Ecto neural progenitor cell (in vitro differentiated cells): ENCODE measurements at places on chromosomes 5 and 9.

DNA sequence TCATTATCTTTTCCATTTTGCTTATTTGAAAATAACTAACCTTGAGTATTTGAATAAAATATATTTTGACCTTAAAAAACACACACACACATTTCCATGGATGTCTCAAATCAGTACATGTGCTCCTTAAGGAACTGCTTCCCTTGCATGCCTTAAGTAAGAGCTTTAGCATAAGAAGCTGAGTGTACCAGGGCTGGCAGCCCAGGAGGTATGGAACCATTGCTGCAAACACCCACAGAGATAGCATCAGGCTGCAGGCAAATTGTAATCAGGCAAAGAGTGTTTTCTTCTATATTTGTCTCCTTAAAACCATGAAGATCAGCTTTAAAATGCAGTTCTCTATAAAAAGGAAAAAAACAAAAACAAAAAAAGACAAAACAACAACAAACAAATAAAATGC is 160.6 kb downstream of the PLK2 start:
- DNase-seq: no peak

DNA sequence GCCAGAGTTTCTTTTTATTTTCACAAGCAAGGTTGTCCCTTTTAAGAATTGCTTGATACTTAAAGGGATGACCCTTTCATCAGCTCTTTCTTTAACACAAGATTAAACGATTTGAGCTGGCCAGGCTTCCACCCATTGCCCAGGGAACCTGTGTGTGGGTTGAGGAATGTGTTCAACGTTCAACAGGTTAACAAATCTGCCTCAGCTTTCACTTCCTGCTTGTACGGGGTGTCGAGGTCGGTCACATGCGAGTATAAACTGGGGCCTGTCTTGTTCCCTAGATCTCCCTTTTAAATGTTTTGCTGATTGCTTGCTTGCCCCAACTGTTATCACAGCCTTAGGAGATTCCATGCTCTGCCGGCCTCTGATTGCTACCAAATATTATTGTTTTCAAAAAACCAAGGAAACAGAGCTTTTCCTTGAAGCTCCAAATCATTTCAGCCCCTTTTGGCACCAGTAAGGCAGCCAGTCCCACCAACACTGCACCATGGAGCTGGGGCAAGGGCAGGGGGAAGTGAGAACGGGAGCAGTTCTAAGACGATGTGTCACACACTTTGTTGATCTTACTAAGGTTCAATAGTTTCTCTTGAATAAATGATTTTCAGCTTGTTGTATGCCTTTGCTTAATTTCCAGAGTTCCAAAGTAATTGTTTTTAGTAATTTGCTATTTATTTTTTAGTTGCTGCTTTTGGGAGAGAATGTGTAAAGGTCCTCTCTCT is 10.7 kb upstream of the CLK4 start:
- DNase-seq: no peak

GRCh38 chr5:83471405-83472212 is at the start of gene VCAN:
TSS of gene VCAN (plus strand) at chr5:83471744. CDS start at chr5:83483519, 11,775 bp downstream.
- peak; percentile 80 for DNase-seq

DNA sequence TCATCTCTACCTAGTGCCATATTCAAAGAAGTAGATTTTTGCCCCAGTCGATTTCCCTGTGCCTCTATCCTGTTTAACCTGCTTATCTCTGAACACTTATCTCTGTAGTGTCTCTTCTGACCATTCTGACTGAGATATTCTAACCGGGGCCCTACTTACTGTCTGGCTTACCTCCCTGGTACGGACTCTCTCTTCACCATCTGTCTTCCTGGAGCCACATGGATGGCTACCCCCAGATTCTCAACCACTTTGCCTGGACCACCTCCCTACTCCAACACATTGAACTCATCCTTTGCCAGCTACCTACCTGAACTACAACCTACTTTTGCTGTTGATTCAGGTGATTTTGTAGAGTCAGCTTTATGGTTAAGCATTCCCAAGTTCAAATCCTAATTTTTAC is 397.4 kb upstream of the SLC24A2 start:
- no peak for DNase-seq

- DNase-seq: no peak
Observed at GRCh38 chr9:28770226-28770625, 1196.9 kb upstream of the C9orf72 start.

GRCh38 chr5:142404046-142404477 is 79.2 kb upstream of the SPRY4 start:
- DNase-seq: no peak

DNA sequence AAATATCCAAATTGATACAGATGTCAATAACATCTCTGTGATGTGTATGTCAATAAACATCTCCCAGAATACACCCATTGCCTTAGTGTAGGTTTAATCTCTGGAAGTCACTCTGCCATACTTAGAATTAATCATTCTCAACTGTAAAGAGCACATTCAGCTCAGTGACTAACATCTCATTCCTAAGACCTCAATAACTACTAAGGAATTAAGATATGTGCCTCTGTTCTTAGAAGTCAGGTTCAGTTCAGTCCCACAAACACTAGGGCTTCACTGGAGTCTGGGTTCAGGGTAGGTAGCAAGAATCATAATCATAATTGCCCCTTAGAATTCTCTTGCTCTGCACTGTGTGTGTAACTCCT is 31.7 kb downstream of the UGCG start:
- no peak for DNase-seq

GRCh38 chr5:151126199-151126645 is 31.4 kb downstream of the ANXA6 start:
- peak; percentile 91 for DNase-seq

GRCh38 chr5:80798633-80799032 is 143.8 kb upstream of the DHFR start:
- no peak for DNase-seq

- no peak for DNase-seq
Observed at GRCh38 chr9:87310827-87311523, 186.7 kb upstream of the DAPK1 start.

DNA sequence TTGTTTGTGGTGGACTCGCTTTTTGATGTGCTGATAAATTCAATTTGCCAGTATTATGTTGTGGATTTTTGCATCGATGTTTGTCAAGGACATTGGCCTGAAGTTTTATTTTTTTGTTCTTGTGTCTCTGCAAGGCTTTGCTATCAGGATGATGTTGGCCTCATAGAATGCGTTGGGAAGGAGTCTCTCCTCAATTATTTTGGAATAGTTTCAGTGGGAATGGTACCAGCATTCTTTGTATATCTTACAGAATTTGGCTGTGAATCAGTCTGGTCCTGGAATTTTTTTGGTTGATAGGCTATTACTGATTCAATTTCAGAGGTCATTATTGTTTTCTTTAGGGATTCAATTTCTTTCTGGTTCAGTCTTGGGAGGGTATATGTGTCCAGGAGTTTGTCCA is 141.4 kb upstream of the RGS7BP start:
- DNase-seq: no peak

- DNase-seq: no peak
Observed at GRCh38 chr5:43369651-43370050, 42.5 kb downstream of the CCL28 start.

- no peak for DNase-seq
Observed at GRCh38 chr9:123695386-123695785, 234.5 kb downstream of the DENND1A start.

DNA sequence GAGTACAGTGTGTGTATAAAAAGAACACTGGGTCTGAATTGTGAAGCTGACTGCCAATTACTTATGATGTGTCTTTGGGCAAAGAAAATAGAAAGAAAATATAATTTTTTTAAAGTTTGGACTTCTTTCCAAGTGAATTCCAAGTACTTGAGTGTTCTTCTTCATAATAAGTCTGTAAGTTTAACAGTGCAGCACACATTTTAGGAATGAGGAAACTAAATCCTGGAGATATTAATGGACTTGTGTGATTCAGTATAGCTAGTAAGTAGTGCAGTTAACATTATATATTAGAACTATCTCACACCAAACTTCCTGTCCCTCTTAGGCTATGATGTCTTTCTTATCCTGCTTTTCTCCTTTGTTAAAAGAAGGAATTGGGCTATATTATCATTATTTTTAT is 1953.8 kb downstream of the MAT2B start:
- no peak for DNase-seq

DNA sequence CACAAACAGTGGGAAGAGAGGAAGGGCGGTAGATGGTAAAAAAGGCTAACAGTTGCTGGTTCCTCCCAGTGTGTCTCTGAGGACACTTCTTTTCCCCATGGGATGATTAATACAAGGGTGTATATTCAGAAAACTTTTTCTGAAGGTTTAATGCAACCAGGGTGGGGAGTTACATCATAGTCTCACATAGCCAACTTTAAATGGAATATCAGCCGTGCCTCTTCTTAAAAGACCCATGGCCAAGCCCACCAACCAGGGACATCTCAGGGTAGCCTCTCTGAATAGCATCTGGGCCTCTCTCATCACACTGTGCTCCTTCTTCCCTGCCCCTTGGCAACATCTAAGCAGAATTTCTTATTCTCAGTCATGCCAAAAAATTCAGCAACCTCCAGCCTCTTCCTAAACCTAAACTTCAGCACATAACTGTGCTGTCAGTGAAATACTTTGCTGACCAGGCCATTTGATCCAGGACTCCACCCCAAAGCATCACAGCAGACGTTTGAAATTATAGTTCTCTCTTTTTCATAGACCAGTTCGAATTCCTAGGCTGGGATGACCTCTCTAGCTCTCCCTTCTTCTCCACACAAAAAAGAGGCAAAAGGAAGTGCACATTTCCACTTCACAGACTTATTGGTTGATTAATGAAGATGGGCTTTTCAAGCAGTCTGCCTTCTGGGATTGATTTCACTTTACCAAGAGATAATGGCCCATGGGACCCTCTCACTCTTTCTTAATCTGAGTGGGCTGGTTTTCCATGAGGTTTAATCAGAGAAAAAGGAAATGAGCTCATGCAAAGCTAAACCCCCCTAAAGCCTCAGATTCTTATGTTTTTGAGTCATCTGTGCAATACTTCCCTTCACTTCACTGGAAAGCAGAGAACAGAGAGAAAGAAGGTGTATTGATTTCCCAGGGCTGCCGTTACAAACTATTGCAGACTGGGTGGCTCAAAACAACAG is 85.1 kb upstream of the RAI14 start:
- DNase-seq: no peak

- peak; percentile 79 for DNase-seq
Observed at GRCh38 chr9:111038331-111039230, at the start of gene LPAR1. TSS of gene LPAR1 (minus strand) at chr9:111038470. CDS start at chr9:110972117, 66,353 bp downstream.

- DNase-seq: no peak
Observed at GRCh38 chr9:77954666-77955015, 77.0 kb downstream of the GNAQ start.

GRCh38 chr5:138140268-138140667 is 1.0 kb upstream of the NME5 start:
- DNase-seq: no peak

- no peak for DNase-seq
Observed at GRCh38 chr5:15383469-15383868, 116.5 kb upstream of the FBXL7 start.

GRCh38 chr9:89613912-89614892 is 9.4 kb downstream of the GADD45G start:
- DNase-seq: no peak

DNA sequence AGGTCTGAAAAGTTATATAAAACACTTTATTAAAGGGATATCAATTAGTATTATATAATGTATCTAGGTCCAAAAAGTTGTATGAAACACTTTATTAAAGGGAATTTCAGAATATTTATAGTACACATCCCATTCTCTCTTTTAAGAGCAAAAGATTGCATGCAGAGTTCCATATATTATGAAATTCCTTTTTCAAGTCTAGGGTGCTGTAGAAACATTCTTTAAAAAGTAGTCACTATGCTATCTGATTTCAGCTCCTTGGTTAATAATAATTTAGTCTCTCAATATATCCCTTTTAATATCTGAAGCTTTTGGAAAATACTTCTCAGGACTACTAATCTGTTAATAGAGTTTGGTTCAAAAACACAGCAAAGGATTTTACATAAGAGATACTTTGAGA is 1496.1 kb upstream of the C9orf72 start:
- DNase-seq: no peak

DNA sequence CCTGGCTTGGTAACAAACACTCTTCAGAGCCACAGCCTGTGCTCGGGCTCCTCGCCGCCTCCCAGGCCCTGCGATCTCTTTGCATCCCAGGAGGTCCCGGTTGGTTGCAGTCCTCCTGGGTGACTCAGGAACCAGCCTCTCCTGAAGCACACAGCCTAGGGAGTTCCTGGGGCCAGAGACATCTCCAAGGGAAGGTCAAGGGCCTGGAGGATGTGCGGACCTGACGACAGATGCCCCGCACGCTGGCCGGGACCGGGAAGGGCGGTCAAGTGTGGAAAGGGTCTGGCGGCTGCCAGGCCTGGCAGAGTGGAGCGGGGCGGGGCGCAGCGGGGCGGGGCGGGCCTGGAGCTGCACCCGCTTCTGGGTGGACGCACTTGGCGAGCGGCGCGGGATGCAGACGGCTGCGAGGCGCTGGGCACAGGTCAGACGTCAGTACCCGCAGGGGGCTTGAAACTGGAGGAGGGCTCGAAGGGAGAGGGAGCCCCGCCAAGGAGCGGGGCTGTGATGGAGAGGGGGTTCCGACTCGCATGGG is 45.0 kb upstream of the PRSS3 start:
- no peak for DNase-seq

- no peak for DNase-seq
Observed at GRCh38 chr9:99307851-99308250, 85.8 kb downstream of the SEC61B start.

DNA sequence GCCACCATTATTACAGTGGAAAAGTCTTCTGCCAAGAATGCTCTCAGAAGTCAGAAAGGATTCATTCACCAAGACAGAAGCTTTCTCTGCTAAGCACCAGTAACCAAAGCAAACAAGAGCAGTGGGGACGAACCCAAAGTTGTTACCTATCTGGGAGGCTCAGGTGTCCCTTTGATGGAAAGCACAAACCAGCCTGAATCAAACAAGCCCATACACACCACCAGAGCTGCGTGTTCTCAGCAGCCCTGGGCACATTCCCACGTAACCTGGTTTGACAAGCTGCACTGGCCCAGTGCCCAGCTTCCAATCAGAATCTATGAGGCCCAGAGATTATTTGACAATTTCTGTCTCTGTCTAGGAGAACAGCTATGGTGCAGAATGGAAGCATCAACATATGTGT is 252.6 kb downstream of the ACTL7B start:
- DNase-seq: no peak

- no peak for DNase-seq
Observed at GRCh38 chr9:81531511-81531910, 157.8 kb downstream of the TLE1 start.

DNA sequence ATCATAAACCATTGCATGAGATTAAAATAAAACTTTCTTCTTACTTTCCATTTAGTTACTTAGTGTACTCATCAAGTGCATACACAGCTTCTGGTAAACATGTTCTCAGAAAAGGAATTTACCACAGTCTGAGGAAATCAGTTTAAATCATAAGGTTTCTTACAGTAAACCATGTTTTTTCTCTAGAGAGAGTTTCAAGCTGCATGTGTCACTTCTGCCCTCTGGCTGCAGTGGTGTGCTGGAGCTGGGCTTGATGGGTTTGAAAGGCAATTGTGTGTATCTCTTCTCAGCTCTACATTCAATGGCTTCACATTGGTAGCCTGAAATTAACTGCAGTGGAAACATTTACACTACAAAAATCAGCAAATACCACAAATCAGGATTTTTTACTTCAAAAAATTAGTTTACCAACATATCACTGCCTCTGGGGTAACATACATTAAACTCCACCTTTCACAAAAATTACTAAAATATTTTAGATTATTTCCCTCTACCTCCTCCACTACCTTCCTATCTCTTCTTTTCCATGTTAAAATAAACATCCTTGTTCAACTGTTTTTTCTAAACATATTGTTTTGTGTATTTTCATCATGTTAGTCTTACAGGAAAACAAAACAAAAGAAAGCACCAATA is 414.3 kb downstream of the ANXA1 start:
- DNase-seq: no peak
